ENCODE measurements at places on chromosomes 7 and 10.

- DNase-seq: no peak
Observed at GRCh38 chr7:24816868-24817267, 59.6 kb upstream of the GSDME start.

- no peak for DNase-seq
Observed at GRCh38 chr10:86155054-86155921, 211.3 kb downstream of the GRID1 start.

DNA sequence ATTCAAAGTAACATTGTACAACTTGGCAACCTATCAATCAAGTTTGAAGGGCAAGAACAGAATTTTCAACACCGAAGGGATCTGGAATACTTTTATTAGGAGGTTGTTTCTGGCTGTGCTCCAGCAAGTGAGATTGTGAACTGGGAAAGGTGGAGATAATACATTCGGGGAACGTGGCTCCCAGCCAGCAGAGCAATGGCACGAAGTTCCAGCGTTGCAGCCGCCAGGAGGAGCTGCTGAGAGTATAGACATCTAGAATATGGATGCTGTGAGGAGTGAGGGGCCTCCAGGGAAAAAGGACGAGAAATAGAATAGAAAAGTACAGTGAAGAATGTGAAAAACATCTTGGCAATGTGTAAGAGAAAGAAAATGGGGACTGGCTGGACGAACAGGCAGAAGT, 69.5 kb downstream of the TCERG1L start:
- no peak for DNase-seq

- DNase-seq: no peak
Observed at GRCh38 chr7:157565201-157565626, 228.4 kb downstream of the DNAJB6 start.

GRCh38 chr10:1404323-1405260, 332.7 kb downstream of the ADARB2 start:
- DNase-seq: no peak

- no peak for DNase-seq
Observed at GRCh38 chr10:88330174-88330573, 252.9 kb downstream of the RNLS start.

DNA sequence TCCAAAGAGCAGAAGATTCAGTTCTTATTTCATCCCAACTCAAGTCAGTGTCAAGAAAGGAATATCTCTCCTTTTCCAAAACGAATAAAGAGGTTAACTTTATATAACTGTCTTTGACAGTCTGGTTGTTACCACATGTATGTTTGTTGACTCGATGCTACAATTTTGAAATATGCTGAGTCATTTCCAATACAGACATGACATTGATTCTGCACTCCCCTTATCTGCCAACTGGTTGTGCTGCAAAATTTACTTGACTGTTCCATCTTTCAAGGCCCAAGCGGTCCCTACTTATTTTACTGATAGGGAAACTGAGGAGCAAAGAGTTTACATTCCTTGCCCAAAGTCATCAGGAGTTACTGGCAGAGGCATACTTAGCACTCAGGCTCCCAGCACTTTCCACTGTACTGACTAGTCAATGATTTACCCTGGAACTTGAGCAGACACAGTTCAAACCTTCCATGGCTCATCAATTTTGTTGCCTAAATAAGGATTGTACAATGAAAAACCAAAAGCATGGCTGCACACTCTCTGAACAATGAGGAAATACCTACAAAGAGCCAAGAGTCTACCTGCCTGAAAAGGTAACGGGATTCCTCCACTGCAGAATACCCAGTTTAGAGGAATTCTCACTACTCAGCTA, 52.8 kb downstream of the ABLIM1 start:
- DNase-seq: no peak

- DNase-seq: no peak
Observed at GRCh38 chr10:33117230-33117629, 159.2 kb upstream of the ITGB1 start.

GRCh38 chr10:28411648-28412047, 108.8 kb upstream of the MPP7 start:
- peak; percentile 11 for DNase-seq

- DNase-seq: no peak
Observed at GRCh38 chr10:112842832-112843360, 107.2 kb upstream of the TCF7L2 start.

GRCh38 chr7:24991353-24991752, 11.4 kb upstream of the OSBPL3 start:
- no peak for DNase-seq

DNA sequence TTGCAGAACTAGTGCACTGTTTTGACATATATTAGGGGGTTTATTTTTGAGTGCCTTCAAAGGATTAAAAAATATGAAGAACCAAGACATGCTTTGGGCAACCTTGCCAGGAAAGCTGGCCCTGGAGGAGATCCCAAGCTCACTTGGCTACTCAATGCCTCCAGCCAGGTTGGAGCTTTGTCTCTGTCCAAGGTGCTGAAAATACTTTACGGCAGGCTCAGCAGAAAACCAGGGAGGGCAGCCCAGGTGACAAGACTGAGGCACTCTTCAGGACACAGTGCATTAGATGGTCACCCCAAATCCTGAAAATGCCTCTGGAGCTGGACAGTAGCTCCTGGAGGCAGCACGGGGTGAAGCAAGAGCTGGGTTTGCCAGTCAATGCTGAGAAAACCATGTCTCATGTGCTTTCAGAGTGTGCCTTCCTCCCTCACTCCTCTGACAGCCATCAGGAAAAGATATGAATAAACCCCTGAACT, 5.8 kb upstream of the KCNH2 start:
- peak; percentile 54 for DNase-seq

- DNase-seq: no peak
Observed at GRCh38 chr7:114539575-114539974, 125.0 kb downstream of the FOXP2 start.

- DNase-seq: no peak
Observed at GRCh38 chr7:47195641-47196040, 386.3 kb downstream of the TNS3 start.

- DNase-seq: no peak
Observed at GRCh38 chr10:120262857-120263547, 194.0 kb upstream of the PLPP4 start.

DNA sequence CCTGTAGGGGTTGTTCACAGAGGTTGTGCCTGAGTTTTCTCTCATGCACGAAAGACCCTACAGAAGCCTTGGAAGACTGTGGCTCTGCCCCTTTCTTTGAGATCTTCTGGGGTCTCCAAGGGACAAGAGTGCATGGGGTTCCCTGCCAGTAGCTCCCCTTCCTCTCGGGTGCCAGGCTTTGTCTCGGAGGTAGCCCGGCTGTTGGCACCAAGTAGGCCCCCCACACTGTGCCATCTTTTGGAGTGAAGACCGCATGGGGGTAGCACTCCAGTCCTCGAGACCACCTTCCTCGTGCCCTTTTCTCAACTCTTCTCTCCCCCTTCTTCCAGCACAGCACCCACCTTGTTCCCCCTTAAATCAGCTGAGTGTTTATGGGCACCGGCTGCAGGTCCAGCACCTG, 41.6 kb downstream of the OAT start:
- no peak for DNase-seq

GRCh38 chr10:67011480-67011879, 85.6 kb downstream of the LRRTM3 start:
- no peak for DNase-seq

- DNase-seq: no peak
Observed at GRCh38 chr7:14271441-14271840, 282.0 kb upstream of the ETV1 start.

DNA sequence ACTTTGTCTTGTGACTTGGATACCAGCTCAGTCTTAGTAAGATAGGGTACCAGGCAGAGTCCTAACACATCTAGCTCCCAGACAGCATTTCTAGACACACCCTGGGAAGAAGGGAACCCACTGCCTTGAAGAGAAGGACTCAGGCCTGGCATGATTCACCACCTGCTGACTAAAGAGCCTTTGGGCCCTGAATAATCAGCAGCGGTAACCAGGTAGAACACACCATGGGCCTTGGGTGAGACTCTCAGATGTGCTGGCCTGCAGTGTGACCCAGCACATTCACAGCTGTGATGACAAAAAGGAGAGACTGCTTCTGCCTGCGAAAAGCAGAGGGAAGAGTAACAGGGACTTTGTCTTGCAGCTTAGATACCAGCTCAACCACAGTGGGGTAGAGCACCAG, 10.4 kb upstream of the TNKS2 start:
- DNase-seq: no peak

- DNase-seq: no peak
Observed at GRCh38 chr7:88635149-88635548, 124.4 kb upstream of the ZNF804B start.

DNA sequence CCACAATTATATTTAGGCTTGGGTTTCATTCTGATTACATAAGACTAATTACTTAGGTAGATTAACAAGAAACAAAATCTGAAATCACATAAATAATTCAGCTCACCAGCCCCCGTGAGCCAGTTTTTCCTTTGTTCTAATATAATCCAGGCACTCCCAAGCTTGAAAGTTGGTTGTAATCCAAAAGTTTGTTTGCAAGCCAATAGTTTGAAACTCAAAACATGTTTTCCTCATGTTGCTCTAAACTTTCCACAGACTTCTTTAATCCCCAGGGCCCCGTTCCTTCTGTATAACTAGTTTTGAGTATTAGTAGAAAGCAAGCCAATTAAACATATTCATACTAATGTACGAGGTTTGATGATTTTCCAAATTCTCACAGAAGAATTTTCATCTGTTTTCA, 56.1 kb downstream of the SP8 start:
- no peak for DNase-seq
